ENCODE measurements at places on chromosomes 3 and 15.

DNA sequence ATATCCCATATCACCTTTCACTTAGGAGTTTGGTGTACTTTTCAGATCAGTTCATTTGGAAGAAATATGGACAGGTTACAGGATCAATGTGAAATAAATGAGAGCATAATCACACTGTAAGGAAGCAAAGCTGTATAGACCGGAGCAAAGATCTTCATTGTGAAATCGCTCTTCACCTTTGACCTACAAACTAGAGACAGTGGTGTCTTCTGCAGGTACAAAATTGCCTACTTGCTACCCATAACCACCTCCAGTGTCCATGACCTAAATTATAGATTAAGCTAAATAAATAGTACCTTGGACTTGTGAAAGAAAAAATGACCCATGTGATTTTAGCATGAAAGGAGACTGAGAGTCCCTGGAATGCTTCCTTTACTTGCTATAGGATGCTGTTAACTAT is 379.5 kb upstream of the SUCLG2 start:
- no peak for DNase-seq

DNA sequence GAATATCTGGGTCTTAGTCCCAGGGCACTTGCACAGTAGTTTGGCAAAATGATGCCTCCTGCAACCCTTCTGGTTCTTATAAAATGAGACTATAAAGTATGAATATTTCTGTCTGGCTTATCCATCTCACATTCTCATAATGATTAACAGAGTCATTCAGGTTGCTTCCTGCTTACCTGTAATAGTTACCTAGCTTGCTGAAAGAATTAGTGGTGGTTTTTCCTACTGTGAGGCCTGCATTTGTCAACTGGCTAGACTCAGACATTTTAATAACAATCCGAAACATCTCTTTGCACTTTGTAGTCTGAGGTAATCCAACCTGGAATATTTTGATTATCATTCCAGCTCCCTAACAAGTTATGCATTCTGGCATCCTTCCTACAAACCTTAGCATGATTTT is 75.6 kb upstream of the POU1F1 start:
- no peak for DNase-seq

DNA sequence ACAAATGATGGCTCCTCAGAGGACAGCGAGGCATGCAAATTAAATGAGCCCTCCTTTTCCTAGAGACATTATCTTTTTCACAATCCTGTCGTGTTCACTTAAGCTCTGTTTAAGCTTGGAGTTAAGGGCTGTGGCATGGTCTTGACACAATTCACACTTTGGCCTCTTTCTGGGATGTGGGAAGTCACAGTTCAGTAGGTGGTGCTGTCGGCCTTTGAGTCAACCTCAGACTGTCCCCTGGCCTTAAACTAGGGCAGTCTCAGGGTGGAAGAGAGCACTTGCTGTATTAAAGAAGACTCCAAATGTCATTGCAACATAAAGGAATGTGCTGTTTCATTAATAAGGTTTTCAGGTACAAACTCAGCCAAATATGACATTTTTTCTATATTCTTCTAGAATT is 351.0 kb downstream of the MCTP2 start:
- no peak for DNase-seq

DNA sequence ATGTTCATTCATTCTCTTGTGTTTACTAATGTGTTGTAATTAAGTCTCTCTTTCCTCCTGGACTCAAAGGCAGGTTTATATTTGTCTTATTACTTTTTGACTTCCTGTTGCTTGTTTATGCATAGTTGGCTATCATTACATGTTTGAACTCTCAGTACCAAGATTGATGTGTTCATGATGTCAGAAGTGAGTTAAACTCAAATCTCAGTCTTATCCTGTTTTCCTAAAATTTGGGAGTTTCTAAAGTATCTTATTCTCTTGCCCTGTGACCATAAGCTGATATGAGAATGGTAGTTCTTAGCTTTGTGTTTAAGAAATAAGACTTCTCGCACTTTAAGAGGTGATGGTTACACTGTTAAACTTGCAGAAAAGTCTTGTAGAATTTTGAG is 5.2 kb downstream of the GLCE start:
- no peak for DNase-seq

- DNase-seq: no peak
Observed at GRCh38 chr3:194804796-194805195, 119.1 kb downstream of the FAM43A start.

- DNase-seq: no peak
Observed at GRCh38 chr3:156693166-156693565, 18.8 kb downstream of the TIPARP start.

DNA sequence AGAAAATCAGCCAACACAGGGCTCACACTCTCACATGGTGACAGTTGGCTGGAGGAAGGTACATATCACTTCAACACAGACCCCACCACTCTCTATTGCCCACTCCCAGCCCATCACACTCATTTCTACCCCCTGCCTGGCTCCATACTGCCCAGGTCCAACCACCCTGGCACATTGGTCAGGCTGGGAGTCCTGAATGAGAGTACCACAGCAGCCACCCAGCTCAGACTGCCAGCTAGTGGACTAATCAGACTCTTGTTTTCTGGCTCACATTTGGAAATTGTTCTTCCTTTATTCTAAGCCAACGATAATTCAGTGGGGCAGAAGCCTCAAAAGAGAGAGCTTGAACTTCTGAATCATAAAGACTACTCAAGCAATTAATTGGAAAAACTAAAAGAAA is 20.0 kb downstream of the MRPL46 start:
- DNase-seq: no peak

DNA sequence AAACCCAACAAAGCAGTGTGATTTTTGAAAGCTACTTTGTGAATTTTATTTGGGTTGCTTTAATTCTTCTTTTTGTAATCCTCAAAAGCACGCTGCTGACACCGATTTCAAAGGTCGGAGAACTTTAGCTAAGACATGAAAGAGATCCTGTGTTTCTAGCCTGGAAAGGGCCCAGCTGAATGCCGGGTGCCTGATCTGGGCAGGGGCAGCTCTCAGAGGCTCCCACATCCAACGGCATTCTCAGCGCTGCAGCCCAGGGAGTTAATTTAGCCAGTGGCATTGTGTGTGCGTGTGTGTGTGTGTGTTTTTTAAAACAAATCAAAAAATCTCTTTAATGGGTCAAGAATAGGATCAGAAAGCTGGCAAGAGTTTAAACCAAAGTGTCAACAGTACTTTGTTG is 6.6 kb downstream of the RBP1 start:
- no peak for DNase-seq

DNA sequence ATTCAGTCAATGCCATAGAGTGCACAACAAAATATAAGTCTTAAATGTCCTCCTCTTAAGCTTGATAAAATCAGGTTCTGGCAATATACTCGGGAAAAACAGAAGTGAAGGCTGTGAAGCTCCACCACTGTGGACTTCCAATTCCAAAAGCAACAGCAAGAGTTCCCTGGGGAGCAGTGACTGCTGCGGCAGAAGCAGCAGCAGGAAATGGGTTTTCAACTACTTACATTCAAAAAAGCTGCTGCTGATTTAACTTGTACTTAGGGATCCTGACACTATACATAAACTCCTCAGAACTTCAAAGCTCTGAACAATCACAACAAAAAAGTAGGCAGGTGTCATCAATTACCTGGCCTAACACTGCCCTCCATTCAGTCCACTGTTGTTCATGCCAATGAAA is 4.7 kb downstream of the CEP152 start:
- DNase-seq: no peak

- no peak for DNase-seq
Observed at GRCh38 chr3:149647285-149647684, 10.5 kb downstream of the WWTR1 start.

GRCh38 chr3:140828585-140828984 is 113.1 kb upstream of the SLC25A36 start:
- DNase-seq: no peak

GRCh38 chr3:105828703-105829102 is 40.1 kb downstream of the CBLB start:
- no peak for DNase-seq

- DNase-seq: no peak
Observed at GRCh38 chr3:98806521-98806920, 43.4 kb downstream of the ST3GAL6 start.

DNA sequence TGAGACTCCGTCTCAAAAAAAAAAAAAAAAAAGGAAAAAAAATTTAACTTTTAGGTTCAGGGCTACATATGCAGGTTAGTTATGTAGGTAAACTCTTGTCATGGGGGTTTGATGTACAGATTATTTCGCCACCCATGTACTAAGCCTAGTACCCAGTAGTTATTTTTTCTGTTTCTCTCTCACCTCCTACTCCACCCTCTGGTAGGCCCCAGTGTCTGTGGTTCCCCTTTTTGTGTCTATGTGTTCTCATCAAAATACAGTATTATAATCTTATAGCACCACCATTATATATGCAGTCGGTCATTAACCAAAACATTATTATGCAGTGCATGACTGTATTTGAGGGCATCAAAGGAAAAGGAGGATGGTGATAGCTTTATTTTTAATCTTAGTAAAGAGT is 47.3 kb downstream of the CHP1 start:
- no peak for DNase-seq

- no peak for DNase-seq
Observed at GRCh38 chr3:132643366-132643765, 16.2 kb downstream of the ACAD11 start.

DNA sequence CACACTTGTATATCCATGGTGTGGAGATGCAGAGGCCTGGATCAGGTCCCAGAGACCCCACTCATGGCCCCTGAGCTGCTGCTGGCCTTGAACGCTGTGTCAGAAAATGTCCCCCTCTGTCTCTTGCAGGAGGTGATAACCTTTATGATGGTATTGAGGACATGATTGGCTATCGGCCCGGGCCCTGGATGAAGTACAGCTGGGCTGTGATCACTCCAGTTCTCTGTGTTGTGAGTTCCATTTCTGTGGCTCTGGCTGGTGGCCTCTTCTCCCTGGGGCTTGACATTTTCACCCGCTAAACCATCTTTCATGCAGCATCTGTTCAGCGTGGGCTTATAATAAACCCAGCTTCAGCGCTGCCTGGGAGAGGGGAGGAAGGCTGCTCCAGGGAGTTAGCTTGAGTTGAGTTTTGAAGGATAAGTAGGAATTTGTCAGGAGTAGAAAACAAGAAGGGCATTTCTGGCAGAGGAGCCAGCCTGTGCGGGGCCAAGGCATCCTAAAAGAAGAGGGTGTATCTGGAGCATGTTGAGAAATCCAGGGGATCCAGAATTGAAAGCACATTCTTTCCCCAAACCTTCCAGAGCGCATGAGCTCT is 61.1 kb downstream of the GRIP2 start:
- DNase-seq: no peak
